ENCODE measurements at places on chromosomes 5 and 9.

GRCh38 chr9:72925126-72925789 is 27.6 kb downstream of the ALDH1A1 start:
- no peak for DNase-seq

GRCh38 chr5:40871177-40871576 is 30.0 kb downstream of the CARD6 start:
- DNase-seq: no peak

GRCh38 chr9:98873951-98874371 is 66.5 kb downstream of the GALNT12 start:
- DNase-seq: no peak

DNA sequence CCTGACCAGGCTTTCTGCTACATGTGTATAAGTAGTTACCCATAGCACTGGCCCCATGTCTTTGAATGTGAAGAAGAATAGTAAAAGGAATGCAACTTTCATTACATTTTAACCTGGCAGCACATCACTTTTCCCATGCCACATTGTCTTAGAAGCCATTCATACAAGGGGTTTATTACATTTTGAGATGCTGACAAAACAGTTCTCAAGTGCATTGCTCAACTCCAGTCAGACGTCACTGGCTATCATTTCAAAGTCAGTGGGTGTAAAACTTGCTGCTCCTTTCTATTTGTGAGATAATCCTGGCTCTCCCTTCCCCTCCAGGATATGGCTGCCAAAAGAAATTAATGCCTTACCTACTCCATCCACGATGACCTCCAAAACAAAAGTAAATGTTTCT is 97.0 kb upstream of the VCAN start:
- no peak for DNase-seq

DNA sequence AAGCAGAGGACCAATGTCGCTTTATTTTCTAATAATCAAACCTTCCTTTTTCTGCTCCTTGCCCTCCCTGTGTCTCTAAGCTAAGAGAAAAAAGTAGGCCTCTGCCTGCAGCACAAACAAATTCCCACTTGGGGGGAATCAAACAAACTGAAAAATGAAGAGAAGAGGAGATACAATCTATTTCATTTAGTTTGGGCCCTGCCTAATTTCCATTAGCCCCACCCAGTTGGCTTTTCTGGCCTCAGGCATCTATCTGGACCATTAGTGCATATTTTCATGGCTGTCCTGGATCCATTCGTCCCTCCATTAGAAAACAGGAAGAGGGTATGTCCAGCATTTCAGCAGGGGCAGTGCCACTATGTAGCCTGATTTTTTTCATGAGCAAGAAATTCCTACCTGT is 72.9 kb downstream of the EBF1 start:
- no peak for DNase-seq

DNA sequence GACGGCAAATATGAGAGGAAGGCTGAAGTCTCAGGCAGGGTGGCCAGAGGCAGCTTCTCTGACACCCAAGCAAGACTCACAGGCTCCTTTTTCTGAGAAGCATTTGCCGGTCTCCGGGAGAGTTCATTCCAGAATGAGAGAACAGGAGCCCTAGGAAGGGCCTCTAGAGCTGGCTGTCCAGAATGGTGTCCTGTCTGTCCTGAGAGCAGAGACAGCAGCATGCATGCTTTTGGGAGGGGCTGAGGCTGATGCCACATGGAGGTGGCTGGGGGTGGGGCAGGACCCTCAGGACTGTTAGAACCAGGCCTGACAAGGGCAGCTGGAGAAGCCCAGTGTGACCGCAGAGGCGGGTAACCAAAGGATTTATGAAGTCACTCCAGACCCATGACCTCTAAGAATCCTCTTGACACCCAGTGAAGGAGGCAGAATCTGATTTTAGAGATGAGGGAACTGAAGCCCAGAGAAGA is 60.0 kb downstream of the SHB start:
- no peak for DNase-seq

- no peak for DNase-seq
These were observed 249.6 kb downstream of the SLIT3 start for GRCh38 chr5:169051351-169051750.

- no peak for DNase-seq
These were observed at the start of gene NKD2 for GRCh38 chr5:1008451-1009358. Gene NKD2, plus strand, starts transcription at chr5:1008802. Its CDS starts 256 bp downstream, at chr5:1009058.

GRCh38 chr5:38557792-38558191 is 1.3 kb upstream of the LIFR start:
- DNase-seq: peak; percentile 14

DNA sequence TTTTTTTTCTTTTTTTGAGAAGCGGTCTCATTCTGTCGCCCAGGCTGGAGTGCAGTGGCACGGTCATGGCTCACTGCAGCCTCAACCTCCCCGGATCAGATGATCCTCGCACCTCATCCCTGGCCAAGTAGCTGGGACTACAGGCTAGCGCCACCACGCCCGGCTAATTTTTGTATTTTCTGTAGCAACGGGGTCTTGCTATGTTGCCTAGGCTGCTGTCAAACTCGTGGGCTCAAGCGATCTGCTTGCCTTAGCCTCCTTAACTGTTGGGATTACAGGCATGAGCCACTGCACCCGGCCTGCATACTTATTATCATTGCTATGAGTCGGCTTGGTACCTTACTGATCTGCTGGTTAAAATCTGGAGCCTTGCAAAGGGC is 790 bp upstream of the IARS1 start:
- DNase-seq: peak; percentile 15

DNA sequence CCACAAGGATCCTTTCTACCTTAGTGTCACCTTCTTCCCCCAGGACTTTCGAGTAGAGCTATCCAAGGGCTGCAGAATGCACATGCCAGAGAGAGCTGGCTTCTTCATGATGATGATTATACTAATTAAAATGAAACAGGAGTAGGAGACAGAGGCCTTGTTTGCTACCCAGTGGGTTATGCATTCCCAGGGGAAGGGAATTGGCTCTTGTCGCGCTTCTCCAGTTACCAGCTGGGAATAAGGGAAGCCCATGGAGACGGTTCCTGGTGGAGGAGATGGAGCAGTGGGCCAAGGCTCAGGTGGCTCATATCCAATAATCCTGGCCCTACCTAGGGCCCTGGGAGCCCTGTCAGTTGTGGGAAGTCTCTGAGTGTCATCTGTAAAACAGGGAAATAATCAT is 65.1 kb downstream of the WWC1 start:
- DNase-seq: no peak

DNA sequence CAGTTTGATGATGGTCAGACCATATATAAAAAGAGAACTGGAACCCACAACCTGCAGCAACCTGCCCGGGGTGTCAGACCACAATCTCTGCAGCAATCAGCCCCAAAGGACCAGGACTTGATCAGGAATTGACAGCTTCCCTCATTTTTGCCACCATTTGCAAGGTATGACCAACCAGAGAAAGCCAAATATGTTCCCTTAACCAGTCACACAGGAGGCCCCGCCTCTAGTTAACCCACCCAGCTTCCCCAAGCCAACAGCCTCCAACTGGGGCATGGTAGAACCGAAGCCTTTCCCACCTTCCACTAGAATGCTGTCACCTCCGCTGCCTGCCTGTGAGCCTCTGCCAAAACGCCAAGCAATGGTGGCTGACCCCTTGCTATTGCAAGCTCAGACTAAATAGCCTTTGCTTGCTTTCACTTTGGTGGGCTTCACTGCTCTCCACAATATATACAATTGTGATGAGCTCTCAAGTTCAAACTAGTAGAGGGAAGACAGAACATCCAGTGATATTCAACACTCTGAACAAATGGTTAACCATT is 86.3 kb downstream of the AK8 start:
- no peak for DNase-seq

DNA sequence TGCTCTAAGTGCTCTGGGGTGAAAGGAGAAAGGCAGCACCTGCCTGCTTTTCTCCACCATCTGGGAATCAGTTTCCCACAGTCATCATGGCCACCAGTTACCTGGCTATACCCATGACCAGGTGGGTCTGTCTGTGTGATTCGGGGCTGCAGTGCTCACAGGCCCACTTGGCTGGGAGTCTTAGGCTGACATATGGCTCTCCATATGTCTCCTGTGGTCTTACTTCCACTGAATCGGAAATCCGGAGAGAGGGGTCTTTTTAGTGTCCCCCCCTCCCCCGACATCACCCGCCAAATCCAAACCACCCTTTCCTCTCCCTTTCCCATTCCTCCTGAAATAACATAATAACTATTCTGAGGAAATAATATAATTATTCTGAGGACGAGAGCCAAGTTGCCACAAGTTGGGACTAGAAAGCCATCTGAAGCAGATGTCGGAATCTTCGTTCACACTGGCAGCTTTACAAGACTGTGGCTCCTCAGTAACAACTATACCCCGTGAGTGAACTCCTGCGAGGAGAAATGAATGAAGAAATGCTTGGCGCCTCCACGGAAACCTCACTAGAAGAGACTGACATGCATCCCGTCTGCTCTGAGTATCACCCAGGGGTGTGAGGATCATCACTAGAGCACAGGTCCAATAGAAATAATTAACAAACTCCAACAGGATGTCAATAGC is 143.4 kb downstream of the MYO10 start:
- no peak for DNase-seq

DNA sequence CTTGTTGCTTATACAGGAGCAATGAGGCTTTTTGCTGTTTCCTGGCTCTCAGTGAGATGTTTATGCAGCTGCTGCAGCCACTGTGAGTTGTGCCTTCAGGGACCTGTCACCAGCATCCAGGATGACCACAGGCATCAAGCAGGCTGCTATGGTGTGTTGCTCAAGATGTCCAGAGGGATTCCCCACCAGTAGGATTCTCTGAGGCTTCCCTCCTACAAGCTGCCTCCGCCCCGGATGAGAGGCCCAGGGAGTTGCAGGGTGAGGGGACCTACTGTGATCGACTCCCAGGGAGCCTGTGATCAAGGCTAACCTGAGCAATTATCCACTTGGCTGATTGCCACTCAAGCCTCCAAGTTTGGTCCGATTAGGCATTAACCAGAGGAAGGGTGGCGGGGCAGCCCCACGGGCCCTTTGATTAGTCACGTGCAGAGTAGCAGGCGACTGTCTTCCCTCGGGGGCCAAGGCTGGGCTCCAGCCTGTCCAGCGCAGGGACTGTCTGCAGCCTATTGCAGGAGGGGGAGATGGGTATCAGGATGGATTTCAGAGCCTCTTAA is 1.8 kb upstream of the FAT2 start:
- DNase-seq: peak; percentile 20

DNA sequence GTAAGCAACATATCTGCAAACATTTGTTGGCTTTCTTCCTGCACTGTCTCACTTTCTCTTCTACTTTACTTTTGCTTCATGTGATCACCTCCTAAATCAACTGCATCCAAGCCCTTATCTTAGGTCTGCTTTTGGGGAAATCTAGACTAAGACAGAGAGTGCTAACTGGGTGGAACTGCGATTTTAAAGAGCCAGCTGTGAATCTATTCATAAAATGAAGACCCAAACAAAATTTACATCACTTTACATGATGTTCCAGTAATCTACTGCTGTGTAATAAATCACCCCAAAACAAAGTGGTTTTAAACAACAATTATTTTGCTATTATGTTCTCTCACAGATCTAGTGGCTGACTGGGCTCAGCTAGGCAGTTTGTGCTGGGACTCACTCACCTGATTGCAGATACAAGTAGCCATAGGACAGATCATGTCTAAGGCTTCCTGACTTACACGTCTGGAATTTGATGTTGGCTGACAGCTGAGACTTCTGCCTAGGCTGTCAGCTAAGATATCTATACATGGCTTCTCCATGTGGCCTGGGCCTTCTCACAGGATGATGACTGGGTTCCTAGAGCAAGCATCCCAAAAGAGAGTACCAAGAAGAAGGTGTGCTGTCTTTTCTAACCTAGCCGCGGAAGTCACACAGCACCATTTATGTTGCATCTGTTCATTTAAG is 145.1 kb upstream of the TBCA start:
- DNase-seq: no peak

DNA sequence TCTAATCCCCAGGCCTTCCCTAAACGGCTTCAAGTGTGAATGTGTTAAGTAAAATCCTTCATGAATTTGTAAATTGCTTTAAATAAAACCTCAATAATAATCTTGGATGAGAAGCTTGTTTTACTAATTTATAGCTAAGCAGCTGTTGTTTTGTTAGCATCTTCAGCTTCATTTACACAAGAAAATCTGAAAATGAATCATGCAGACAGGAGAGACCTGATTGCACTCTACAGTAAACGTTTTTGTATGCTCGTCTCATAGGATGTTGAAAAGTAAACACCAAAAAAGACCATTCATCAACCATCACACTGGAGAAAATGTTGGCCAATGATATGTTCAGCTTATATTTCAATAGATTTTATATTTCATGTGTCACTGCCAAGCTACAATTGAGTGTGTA is 40.4 kb upstream of the MAP3K1 start:
- DNase-seq: peak; percentile 12

- DNase-seq: no peak
These were observed 150.9 kb upstream of the DMRT1 start for GRCh38 chr9:690517-691111.

- no peak for DNase-seq
These were observed 510 bp downstream of the NOXA1 start for GRCh38 chr9:137423514-137424291.

- DNase-seq: no peak
These were observed 285.9 kb downstream of the ARL15 start for GRCh38 chr5:54024466-54024865.

- DNase-seq: no peak
These were observed 97.8 kb upstream of the HAND1 start for GRCh38 chr5:154575546-154576428.

- no peak for DNase-seq
These were observed 11.2 kb downstream of the BTNL8 start for GRCh38 chr5:180910182-180910581.

DNA sequence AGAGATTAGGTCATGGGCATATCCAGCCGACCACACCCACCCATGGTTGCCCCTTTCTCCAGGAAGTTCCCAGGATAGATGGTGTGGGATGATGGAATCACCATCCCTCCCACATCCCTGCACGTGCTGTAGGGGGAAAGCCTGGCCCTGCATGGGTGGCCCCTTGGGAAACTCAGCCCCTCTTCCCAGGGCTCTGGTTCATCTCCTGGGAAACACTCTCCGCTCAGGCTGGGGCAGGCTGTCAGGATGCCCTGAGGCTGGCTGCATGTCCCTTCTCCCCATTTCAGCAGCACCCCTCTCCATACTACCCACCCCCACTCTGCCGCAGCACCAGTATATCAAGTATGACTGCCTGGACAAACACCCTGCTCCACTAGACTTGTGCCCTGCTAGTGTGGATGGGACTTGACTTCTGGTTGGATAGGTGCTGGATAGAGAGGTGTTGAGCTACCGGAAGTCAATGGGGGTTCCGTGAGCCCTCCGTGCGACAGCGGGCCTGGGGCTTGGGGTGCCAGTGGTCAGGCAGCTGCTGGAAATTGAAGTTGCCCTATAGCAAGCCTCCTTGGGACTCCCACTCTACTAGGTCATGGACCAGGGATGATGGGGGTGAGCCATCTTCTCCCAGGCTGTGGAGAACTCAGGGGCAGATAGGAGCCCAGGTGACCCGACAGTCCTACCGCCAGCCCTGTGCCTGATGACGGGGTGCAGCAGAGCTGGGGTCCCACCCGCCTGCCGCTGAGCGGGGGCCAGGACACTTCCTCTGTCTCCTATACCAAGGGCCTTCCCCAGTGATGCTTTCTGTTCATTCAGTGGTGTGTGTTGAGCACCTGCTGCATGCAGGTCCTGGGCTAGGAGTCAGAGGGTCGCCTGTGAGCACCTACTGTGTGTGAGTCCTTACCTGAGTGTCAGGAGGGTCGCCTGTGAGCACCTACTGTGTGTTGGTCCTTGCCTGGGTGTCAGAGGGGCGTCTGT is 69.4 kb upstream of the COL5A1 start:
- DNase-seq: no peak
